Transverse colon (tissue), 4 donors: ENCODE measurements at places on chromosomes 3 and 15. TPM values are rescaled to one million over a fixed set of nuclear protein-coding genes. Genes with fewer than 3 reads are reported as not detected.
A peak's percentile ranks its signal among the peaks of the same experiment; 100 is the strongest.

GRCh38 chr15:64746356-64746755 is 29.0 kb downstream of the RBPMS2 start:
- no peak for DNase-seq

DNA sequence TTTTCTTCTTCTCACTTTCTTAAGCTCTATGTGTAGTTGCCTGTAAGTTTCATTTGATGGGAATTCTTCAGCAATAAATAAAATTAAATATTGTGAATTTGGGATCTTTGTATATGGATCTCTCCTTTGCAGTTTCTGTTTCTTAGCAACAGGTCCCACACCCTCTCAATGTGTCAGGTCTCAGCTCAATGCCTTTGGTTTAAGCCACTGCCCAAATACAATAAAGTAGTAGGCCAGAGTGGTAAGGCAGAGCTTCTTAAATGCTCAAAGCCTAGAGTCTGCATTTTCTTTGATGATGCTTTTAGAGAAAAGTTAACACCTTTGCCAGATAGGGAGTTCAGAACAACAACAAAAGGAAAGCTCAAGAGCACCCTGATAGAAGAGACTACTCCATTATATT is 343.7 kb downstream of the NSUN3 start:
- DNase-seq: no peak

SPATA12 gene
- not detected for total RNA-seq

CRABP1 gene
- total RNA-seq: 2.7 TPM

DNA sequence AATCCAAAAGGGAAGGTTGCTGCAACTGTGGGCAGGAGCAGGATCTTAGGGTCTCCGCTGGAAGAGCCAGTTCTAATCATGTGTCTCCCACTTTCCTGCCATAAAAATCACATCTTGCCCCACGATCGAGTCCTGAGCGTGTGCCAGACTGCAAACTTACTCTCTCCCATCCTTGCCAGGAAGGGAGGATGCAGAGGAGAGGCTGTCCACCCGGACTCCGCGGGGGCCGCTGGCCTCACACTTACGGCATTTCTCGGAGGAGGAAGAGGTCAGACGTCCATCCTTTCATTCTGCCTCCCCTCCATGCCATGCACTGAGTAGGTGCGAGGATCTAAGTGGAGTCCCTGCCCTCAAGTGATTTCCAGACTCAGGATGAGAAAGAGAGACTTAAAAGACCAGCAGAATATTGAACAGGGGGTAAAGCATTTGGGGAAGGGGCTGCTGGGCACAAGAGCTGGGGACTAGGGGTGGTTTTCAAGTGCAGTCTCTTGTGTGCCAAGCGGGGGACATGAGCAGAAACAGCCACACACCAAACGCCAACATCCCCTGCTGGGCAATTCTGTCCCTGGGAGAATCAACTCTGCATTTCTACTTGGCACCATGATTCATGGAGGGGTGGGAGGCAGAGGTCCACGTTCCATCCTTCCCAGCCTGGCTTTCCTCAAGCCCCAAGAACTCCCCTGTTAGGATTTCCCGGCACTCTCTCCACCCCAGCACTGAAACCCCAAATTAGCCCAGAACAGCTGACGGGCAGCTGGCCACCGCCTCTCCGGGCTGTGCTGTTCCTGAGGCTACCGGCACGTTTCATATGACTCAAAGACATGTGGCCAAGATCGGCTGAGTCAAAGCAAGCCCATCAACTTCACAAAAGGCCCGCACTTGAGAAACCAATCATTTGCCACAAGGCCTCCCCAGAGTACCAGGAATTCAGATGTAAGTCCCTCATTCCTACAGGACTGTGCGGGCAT is 11.6 kb downstream of the OXTR start:
- DNase-seq: no peak

CBLB gene
- 25.1 TPM for total RNA-seq

DPPA4 gene
- not detected for total RNA-seq

DNA sequence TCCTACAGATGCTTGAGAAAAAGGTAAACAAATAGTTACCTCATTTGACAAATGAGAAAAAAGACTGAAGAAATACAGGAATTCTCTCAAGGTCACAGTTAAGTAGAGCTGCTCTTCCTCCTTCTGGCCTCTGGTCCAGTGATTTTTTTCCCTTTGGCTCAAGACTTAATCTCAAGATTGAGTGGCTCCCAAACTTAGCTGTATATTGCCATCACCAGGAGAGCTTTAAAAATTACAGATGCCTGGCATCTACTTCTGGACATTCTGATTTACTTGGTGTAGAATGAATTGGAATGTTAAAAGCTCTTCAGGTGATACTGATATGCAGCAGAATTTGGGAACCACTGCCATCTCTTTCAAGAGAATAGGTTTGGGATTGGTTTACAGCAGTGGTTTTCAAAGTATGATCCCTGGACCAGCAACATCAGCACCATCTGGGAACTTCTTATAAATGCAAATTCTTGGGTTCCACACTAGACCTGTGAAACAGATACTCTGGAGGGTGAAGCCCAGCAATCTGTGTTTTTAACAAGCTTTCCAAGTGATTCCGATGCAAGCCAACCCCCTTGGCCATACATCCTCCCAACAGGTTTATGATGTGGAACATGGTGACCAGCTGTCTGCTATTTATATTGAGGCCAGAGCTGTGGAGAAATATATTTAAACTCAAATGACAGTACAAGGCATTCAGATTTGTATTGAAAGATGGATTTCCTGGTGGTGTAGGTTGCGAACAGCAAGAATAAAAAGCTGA is 333.0 kb upstream of the RARB start:
- no peak for DNase-seq

- peak; percentile 41 for DNase-seq
These were observed 121.6 kb downstream of the TFDP2 start for GRCh38 chr3:142027735-142028134.

GRCh38 chr3:26920646-26921478 is 298.3 kb downstream of the LRRC3B start:
- no peak for DNase-seq

SLMAP gene
- total RNA-seq: 162 TPM

GLCE gene
- total RNA-seq: 30.2 TPM

DNA sequence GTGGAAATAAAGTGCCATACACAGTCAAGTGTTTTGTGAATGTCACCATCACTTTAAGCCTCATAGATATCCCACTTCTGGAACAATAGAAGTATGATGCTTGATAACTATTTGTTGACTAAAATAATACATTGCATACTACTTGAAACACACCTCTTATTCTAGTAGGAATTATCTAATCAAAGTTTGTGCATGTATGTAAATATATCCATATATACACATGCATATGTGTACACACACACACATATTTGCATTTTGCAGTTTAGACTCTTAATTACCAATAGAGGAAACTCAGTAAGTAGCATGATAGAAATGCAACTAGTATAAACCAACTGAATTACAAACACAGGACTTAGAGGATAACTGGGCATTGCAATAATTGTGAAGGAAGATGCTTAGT is 1084.1 kb downstream of the FHIT start:
- DNase-seq: no peak

GRCh38 chr3:172074586-172074985 is 35.2 kb downstream of the FNDC3B start:
- DNase-seq: no peak

DNA sequence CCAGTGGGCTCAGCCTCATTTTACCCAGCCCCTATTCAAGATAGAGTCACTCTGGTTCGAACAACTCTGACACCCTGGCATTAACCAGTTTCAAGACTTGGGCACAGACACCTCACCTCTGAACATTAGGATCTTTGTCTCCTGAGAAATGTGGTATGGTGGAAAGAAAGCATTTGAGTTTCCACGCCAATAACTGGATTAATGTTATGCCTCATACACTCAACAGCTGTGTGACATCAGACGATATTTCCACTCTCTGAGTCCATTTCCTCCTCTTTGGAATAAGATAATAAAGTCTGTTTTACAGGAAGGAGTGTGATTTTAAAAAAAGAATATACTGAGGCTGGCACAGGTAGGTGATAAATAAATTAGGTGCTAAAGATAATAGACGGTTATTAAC is 121.3 kb upstream of the CHL1 start:
- DNase-seq: no peak

DNA sequence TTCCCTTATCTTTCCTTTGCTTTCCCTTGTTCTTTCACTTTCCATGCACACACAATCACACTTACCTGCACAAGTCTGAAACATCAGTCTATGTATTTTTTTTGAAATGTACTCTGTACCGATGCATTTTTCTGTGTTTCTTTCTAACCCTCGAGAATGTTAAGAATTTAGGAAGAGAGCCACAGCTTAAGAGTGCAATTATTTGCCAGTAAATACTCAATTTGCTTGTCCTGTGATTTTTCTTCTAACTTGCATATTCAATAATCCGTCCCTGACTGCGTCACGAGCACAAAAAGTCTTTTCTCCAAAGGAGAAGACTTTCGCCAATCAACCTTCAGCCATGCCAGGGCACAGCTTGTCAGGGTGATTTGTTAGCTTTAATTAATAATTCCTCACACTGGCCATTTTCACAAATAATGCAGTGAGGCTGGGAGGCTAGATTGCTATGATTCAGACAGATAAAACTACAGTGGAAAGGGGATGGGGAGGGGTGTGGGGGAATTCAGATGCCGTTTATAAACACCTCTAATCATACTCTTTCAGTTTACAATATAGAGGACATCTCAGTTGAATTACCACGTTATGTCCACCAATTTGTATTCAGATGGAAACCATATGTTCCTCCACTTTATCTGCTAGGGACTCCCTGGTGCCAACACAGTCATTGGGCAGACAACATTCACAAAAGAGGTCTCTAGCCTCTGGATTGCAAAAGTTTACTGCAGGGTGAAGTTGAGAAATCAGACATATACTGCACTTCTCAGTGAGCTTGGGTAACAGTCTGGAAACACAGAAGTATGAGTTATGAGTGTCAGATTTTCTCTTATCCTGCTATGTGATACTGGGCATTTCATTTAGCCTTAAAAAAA is 388.0 kb downstream of the ZBTB20 start:
- DNase-seq: no peak

PLS1 gene
- 507 TPM for total RNA-seq

CCK gene
- not detected for total RNA-seq

DNA sequence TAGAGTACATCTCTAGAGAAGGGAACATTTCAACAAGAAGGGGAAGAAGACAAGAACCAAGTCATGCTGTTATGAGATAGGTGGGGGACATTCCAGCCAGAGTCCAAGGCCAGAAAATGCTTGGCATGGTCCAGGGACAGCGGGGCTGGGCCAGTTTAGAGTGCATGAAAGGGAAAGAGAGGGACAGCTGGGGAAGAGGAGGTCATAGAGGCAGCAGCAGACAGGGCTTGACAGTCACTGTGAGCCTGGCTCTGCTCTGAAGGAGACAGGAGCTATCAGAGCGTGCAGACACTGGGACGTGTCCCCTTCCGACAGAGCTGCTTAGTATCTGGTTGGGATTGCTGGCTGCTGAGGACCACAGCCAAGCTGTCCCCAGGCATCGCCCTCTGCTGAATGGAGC is 35.7 kb upstream of the PRR20G start:
- no peak for DNase-seq

ADCY5 gene
- total RNA-seq: 13.9 TPM

DNA sequence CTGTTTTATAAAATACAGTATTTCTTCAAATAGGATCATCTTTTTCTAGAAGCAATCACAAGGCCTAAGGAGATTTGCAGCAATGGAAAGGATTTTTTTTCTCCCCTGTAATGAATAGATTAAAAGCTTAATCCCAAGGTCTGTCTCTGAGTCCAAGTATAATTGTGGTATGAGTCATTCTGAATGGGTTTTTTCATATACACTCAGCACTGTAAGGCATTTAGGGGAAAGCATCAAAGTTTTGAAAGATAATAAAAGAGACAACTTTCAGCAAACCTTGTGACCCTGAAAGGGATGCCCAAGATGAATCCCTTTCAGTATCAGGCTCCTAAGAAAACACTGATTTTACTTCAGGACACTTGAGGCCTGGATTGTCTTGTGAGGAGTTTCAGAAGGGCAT is 23.3 kb upstream of the LARS2 start:
- DNase-seq: no peak

GRCh38 chr3:29486096-29486495 is 205.2 kb downstream of the RBMS3 start:
- DNase-seq: no peak

ASB14 gene
- total RNA-seq: not detected

DNA sequence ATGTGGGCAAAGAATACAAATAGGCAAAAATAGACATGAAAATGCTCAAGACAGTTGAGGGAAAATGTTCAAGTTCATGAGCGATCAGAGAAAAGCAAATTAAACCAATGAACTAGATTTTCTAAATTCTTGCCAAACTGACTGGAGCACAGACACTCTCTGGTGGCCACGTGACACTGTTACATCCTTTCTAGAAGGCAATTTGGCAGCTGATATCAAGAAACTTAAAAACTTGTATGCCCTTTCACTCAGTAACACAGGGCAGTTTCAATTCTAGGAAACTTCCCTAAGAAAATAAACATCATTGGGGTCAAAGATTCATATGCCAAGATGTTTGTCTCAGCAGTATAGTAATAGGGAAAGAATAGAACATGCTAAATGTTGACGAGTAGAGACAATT is 52.2 kb downstream of the ABHD5 start:
- no peak for DNase-seq

- DNase-seq: no peak
These were observed 264.5 kb downstream of the EPHB1 start for GRCh38 chr3:135059580-135059979.

DNA sequence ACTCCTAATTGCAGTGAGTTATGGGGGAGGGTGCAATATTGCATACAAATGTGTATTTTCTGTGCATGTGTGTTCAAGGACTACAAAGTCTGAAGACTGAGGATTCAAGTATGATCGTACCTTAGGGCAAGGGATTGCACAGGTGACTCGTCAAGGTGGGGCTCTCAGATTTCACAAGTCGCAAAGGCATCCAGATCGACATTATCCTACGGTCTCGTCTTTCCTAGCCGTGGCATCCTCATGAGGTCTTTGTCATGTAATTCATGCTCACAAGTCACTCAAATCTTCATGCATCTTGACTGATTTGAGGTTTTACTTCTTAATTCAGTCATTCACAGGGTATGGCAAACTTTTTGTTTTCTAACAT is 191.4 kb upstream of the HES1 start:
- DNase-seq: no peak

GRCh38 chr3:64685331-64685799 is 2.4 kb downstream of the ADAMTS9 start:
- peak; percentile 48 for DNase-seq

- no peak for DNase-seq
These were observed 211.4 kb upstream of the DPH6 start for GRCh38 chr15:35757361-35757760.

GRCh38 chr15:94987085-94987484 is 755.7 kb downstream of the MCTP2 start:
- DNase-seq: no peak

DNA sequence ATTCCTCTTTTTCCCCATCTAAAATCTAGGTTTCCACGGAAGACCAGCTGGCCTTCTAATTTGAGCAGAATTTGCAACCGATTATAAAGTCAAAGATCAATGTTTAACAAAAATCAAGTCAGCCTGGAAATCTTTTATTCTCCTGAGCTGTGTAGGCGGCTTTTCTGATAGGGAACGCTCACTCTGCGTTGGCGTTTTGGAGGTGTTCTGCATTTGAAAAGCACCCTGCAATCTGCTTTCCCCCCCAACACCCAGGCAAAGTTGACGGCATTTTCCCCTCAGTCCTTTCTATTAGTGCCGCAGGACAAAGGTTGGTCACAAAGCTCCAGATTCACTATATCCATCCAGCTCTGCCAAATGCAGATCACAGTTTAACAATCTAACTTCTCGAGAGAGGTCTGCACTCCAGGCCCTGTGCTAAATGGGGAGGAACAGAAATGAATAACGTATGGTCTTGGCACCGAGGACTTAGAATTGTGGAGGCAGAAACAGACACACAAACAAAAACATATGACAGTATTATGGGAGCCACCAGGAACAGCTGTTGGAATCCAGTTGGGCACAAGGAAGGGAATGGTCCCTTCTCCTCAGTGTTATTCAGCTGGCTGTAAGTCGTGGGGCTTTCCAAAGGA is 50.4 kb upstream of the LARS2 start:
- DNase-seq: no peak
